Stimulated activated CD4-positive, alpha-beta T cell treated with anti-CD3 and anti-CD28 coated beads, Interleukin-2, amount 100 ng/mL, for 24 hours (primary cell): ENCODE measurements at places on chromosomes 16 and 17.
A peak's percentile ranks its signal among the peaks of the same experiment; 100 is the strongest.

- DNase-seq = no peak
Measured at GRCh38 chr17:65446043-65446442, 115.4 kb downstream of the AXIN2 start.

GRCh38 chr17:3719265-3719664, 4.4 kb upstream of the HASPIN start:
- no peak for DNase-seq

- DNase-seq = peak; percentile 27
Measured at GRCh38 chr16:22813948-22814710, at the start of gene HS3ST2. Gene HS3ST2, plus strand, starts transcription at chr16:22814162. Its CDS starts 449 bp downstream, at chr16:22814611.

GRCh38 chr16:86481607-86482006, 28.7 kb upstream of the FOXF1 start:
- no peak for DNase-seq

GRCh38 chr16:27234603-27235002, 31.3 kb downstream of the KDM8 start:
- no peak for DNase-seq

- DNase-seq = no peak
Measured at GRCh38 chr16:72199761-72200337, 27.9 kb upstream of the PMFBP1 start.

- DNase-seq = no peak
Measured at GRCh38 chr16:8720080-8720966, 45.9 kb downstream of the ABAT start.

DNA sequence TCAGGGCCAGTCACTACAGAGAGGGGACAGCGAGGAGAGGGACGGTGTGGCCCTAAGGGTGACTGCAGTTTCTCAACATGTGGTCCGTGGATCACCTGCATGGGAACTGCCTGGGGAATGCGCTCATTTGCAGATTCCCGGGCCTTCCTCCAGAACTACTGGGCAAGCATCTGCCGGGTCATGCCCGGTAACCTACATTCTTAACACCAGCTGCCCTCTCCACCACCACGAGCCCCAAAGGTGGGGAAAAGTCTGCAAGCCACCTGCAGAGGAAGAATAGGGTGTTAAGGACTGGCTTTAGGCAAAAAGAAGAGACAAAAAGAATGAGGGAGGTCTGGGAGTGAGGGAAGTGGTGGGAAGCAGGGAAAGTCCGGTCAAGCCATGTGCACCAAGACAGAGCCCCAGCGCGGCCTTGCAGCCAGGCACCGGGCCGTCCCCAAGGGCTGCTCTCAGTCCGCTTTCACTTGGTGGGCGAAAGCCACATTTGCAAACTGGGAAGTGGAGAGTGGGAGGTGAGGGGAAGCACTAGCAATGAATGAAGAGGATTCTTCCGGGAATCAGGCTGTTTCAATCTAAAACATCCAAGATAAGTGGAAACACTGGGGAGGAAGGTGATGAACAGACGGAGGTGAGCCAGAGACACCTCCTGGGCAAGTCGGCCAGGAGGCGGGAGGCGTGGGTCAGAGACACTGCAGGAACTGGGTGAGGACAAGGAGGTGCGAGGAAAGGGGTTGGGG, 70.3 kb downstream of the N4BP1 start:
- no peak for DNase-seq

- no peak for DNase-seq
Measured at GRCh38 chr16:4599545-4599944, 15.1 kb downstream of the UBALD1 start.

DNA sequence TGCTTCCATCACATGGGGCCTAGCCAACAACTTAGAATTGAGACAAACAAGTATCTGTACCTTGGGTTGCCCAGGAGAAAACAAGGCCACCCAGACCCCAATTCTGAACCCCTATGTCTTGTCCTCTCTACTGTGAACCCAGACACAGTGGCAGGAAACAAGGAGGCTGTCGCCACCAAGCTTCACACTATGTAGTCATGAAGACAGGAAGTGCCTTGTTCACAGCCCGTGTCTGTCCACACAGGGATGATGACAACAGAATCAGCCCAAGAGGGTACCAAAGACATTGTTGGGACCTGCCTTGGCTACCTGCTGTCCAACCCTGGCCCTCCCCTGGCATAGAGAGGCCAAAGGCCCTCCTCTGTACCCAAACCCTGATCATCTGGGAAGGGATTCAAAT, 84.8 kb downstream of the CDYL2 start:
- DNase-seq = no peak

DNA sequence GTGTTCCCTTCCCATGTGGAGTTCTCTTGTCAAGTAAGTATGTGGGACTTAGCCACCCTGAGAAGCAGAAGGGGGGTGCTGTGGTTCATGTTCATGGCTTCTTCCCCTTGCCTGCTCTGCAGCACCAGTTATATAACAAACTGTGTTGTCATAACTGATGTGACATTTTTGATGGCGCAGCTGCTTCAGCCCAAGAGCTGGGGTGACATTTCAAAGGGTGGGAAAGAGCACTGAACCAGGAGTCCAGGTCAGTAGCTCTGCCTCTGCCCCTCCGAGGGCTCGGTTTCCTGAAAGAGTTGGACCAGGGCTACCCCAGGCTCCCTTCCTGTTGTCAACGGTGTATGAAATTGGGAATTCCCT, 7.4 kb downstream of the GNAO1 start:
- DNase-seq = no peak

DNA sequence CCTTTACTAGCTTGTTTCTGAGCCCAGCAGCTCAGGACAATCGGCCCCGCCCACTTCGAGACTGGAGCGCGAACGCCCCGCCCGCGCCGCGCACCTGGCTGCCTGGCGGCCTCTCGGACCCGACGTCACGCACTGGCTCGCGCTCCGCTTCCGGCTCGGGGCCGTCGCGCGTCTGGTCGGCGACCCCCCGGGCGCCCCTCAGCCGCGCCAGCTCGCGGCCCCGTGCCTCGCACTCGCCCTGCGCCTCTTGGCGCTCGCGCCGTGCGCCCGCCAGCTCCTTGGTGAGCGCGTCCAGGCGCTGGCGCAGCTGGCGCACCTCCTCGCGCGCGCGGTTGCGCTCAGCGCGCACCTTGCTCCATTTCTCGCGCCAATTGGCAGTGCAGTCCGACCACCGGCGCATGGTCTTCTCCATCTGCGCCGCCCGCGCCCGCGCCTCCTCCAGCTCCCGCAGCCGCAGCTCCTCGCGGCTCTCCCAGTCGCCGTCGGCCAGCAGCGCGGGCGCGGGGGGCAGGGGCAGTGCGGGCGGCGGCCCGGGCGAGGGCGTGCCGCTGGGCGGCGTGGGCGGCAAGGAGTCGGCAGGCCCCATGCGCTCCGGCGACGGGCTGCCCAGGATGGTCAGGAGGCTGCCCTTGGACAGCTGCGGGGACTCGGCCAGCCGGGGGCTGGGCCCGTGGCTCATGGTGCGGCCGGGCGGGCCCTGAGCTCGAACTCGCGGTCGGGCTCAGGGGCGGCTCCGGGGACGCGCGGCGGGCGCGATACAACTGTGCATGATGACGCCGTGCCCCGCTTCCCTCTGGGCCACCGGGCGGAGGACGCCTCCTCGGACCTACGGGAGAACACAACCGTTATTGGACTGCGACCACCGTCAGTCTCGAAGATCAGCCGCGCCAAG, 7.6 kb downstream of the CCDC102A start:
- no peak for DNase-seq

- no peak for DNase-seq
Measured at GRCh38 chr17:62678214-62678919, 50.9 kb downstream of the MRC2 start.

DNA sequence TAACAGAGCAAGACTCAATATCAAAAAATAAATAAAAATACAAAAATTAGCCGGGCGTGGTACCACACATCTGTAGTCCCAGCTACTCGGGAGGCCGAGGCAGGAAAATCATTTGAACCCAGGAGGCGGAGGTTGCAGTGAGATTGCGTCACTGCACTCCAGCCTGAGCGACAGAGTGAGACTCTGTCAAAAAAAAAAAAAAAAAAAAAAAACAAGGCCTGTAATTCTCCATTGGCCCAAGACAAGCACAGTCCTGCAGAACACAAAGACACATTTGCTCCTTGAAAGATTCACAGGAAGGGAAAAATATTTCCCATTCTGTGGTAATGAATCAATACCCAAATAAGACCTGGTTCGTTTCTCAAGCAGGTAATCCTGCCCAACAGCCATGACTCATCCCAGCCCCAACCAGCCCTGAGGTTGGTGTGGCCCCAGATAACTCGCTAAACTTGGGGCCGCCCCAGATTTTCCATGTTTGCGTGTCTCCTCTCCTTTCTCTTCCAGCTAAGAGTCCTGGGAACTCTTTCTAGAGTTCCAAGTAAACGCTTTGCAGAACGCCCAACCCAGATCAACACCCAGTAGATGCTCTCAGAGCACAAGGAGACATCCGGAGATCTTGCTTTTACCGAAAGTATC, 40.3 kb upstream of the SNN start:
- no peak for DNase-seq

GRCh38 chr17:79561486-79562133, 49.2 kb downstream of the RBFOX3 start:
- DNase-seq = no peak
